Stimulated activated CD4-positive, alpha-beta T cell treated with anti-CD3 and anti-CD28 coated beads, Interleukin-2, amount 100 ng/mL, for 4 hours (primary cell): ENCODE measurements at places on chromosomes 4 and X.

GRCh38 chr4:128289523-128290158, 2.0 kb upstream of the PGRMC2 start:
- DNase-seq, result no peak

DNA sequence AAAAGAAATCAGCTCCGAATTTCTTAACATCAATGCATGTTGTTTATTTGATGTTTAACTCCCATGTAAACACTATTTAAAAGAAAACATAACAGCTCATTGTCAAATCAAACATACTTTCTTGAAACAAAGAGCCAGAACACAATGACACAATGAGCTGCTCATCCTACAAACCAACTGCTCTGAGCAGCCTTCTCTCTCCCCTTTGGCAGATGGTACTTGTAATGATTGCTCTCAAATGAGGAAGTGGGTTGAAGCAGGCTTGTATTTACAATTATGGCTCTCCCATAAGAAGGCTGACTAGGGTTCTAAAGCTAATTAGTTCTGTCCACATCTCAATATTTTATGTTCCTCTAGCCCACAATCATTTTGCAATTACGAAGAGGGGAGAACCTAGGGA, 637.8 kb upstream of the ADGRL3 start:
- no peak for DNase-seq

DNA sequence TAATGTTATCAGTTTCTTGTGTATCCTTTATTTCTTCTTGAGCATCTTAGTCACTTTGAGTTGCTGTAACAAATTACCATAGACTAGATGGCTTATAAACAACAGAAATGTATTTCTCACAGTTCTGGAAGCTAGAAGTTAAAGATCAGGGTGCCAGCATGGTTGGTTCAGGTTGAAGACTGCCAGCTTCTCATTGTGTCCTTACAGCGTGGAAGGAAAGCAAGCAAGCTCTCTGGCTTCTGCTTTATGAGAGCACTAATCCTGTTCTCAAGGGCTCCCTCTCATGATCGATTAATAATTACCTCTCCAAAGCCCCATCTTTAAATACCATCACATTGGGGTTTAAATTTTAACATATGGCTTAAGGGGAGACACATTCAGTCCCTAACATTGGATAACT, 497.2 kb downstream of the RAPGEF2 start:
- DNase-seq, result no peak

DNA sequence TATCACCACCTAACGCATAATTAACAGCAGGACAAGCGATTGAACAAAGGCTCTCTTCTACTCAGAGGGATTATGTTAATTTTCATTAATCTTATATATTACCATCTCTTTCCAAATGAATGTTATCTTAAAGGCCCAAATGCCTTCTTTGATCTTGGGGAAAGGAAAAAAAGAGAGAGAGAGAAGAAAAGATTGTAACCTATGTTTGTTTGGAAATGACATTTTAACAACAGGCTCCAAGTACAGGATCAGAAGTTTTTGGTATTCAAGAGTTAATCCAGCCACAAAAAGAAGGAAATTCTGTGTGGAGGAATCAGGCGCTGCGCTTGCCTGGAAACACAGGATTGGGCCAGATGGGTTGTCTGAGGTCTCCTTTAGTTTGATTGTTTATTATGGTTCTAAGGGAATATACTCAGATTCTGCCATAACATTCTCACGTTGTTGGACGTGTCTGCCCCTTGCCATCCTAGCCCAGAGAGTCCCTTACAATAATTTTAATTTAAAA, 100.7 kb upstream of the STX18 start:
- DNase-seq, result no peak

GRCh38 chr4:101794806-101795205, 4.3 kb downstream of the BANK1 start:
- no peak for DNase-seq

DNA sequence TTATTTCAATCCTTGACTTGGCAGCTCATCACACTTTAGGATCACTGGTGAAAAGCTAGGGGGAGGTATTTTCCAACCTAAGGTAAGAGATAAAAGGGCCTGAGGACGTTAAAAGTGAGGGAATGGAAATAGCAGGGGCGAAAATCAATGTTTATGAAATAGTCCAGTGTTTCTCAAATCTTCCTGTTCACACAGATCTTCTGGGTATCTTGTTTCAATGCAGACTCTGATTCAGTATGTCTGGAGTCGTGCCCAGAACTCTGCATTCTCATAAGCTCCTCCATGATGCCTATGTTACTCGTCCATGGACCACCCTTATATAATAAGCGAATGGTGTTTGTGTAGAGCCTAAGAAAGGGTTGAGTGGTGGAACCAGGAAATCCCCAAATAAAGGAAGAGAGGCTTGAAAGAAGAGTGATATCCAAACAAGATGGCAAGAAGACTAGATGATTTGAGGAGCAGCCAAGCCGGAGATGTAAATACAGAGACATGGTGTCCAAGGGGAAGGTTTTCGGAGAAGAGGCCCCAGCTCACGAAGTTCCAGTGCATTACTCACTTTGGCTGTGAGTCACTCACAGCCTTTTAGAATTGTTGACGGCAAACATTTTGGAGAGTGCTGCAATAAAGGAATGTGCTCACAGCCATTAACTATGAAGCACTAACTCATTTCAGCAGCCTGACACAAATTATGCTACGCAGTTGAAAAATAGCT, 215.6 kb upstream of the PPARGC1A start:
- no peak for DNase-seq

DNA sequence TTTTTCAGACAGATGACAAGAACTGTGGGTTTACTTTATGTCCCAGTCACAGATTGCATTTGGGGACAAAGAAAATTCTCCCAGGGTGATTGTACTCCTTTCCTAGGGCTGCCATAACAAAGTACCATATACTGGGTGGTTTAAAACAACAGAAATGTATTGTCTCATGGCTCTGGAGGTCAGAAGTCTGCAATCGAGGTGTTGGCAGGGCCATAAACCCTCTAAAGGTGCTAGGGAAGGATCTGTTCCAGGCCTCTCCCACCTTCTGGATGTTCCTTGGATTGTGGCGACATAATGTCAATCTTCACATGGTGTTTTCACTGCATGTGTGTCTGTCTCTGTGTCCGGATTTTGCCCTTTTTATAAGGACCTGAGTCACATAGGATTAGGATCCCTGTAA, 12.3 kb downstream of the GEMIN8 start:
- no peak for DNase-seq

GRCh38 chrX:805103-805670, 174.6 kb downstream of the SHOX start:
- no peak for DNase-seq

GRCh38 chrX:17876135-17876534, 15.0 kb upstream of the RAI2 start:
- no peak for DNase-seq

- no peak for DNase-seq
Observed at GRCh38 chrX:40759374-40759773, 24.0 kb upstream of the MED14 start.
